GF-D8 (cell line): ENCODE measurements at places on chromosomes 16 and 17.

- DNase-seq = no peak
Observed at GRCh38 chr17:82053556-82054263, 2.0 kb downstream of the GPS1 start.

- no peak for DNase-seq
Observed at GRCh38 chr16:47057630-47057993, 84.1 kb upstream of the DNAJA2 start.

- DNase-seq = no peak
Observed at GRCh38 chr17:33284022-33284421, 9.1 kb downstream of the ASIC2 start.

DNA sequence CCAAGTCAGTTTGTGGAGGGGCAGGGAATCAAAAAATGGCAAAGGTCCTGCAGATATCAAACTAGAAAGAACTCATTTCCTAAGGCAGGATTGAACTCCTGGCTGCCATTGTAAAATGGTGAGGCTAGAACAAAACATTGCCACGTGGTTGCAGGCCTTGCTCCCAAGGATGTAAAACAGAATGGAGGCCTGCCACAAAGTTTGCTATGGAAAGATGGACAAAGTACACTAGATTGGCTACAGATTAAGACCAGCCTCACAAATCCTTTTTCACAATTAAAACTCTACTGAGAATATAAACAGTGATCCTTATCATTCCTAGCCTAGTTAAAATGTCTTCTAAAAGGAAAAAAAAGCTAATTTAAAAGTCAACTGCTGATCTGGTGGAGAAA, 30.9 kb downstream of the PHKB start:
- DNase-seq = no peak

GRCh38 chr17:37066322-37067255, 117.8 kb downstream of the AATF start:
- DNase-seq = no peak

GRCh38 chr17:8311131-8311790, 1.2 kb downstream of the ARHGEF15 start:
- DNase-seq = no peak
